ENCODE measurements at places on chromosomes 13 and 19. TPM values are rescaled to one million over a fixed set of nuclear protein-coding genes. Genes with fewer than 3 reads are reported as not detected.

Gene CGB3
- total RNA-seq: not detected

Gene LHFPL6
- total RNA-seq: 46.1 TPM

Gene FBN3
- not detected for total RNA-seq

Gene ZNF540
- 0.30 TPM for total RNA-seq

Gene SMIM17
- total RNA-seq: not detected

Gene LILRA1
- not detected for total RNA-seq

Gene SMARCA4
- total RNA-seq: 53.9 TPM

Gene FCAR
- not detected for total RNA-seq

Gene SPC24
- 31.8 TPM for total RNA-seq

Gene URAD
- not detected for total RNA-seq

Gene ZNF471
- total RNA-seq: 2.9 TPM

Gene COL4A2
- total RNA-seq: 1,402 TPM

Gene FXYD7
- total RNA-seq: not detected

Gene KLK4
- not detected for total RNA-seq

Gene WIZ
- 4.6 TPM for total RNA-seq

Gene C5AR1
- not detected for total RNA-seq

Gene LGALS16
- not detected for total RNA-seq

Gene ZNF829
- 2.4 TPM for total RNA-seq

Gene UGGT2
- total RNA-seq: 61.3 TPM

Gene MCOLN1
- 15.9 TPM for total RNA-seq

Gene FFAR1
- not detected for total RNA-seq

Gene GSX1
- not detected for total RNA-seq

Gene C3
- 14.0 TPM for total RNA-seq

Gene RAB3A
- total RNA-seq: 1.4 TPM

Gene KIRREL2
- not detected for total RNA-seq

Gene CELF5
- total RNA-seq: 0.08 TPM

Gene IL11
- 0.23 TPM for total RNA-seq

Gene RASIP1
- 0.59 TPM for total RNA-seq

Gene LILRB3
- total RNA-seq: not detected

Gene SULT2A1
- not detected for total RNA-seq

Gene ZNF534
- not detected for total RNA-seq

Gene TMEM59L
- 0.98 TPM for total RNA-seq

Gene MLNR
- total RNA-seq: not detected

Gene KLF1
- 0.12 TPM for total RNA-seq

Gene SYCN
- not detected for total RNA-seq

Gene ZNF444
- 10.8 TPM for total RNA-seq

Gene SBSN
- total RNA-seq: 0.23 TPM

Gene TMEM143
- 2.6 TPM for total RNA-seq

Gene C19orf18
- 0.23 TPM for total RNA-seq

Gene PPM1N
- 0.35 TPM for total RNA-seq

Gene TEX26
- not detected for total RNA-seq

Gene RASGRP4
- total RNA-seq: not detected

Gene ITM2B
- total RNA-seq: 81.8 TPM
